ENCODE measurements at places on chromosomes 6 and 20. TPM values are rescaled to one million over a fixed set of nuclear protein-coding genes. Genes with fewer than 3 reads are reported as not detected.

DNA sequence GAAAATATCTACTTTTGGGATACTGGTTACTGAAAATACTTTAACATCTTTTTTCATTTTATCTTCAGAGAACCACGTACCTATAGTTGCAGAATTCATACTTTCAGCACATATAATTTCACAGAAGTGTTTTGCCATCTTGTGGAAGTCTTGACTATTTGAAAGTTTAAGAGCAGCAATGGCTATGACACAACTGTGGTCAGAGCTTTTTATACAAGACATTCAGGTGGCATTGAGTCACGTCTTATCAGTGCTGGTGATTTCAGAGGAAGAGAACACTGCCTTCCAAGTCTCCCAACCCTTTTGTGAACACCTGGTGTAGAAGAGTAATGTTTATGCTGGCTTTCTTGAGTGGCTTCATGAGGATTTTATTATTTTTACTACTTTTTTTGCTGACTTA, 171.6 kb downstream of the ARID1B start:
- H3K36me3 ChIP-seq, result no peaks in the 10 kb centered on the region
- H3K27me3 ChIP-seq, result no peaks in the 10 kb centered on the region
- H3K27ac ChIP-seq, result no peak overlapping the region

Gene FRK
- total RNA-seq, result 1.4 TPM

DNA sequence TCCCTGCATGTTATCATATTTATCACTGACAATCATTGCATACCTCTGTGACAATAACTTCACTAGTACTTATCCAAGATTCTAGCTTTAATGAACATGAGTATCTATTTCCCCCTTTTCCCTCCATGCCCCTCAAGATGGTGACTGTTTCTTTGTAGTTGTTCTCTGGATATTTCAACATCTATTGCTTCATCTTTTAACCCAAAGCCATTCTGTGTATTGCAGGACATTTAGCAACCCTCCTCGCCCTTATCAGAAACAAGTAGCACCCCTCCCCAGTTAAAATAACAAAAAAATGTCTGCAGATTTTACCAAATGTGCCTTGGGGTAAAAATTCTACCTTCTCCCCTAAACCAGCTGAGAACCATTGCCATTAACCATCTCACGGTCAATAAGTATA, 979.8 kb upstream of the MANEA start:
- H3K27ac ChIP-seq, result no peak overlapping the region
- no peaks in the 10 kb centered on the region for H3K36me3 ChIP-seq
- H3K4me1 ChIP-seq, result no peaks in the 10 kb centered on the region
- DNase-seq, result no peak
- H3K27me3 ChIP-seq, result no peaks in the 10 kb centered on the region
- H3K4me3 ChIP-seq, result no peak overlapping the region

DNA sequence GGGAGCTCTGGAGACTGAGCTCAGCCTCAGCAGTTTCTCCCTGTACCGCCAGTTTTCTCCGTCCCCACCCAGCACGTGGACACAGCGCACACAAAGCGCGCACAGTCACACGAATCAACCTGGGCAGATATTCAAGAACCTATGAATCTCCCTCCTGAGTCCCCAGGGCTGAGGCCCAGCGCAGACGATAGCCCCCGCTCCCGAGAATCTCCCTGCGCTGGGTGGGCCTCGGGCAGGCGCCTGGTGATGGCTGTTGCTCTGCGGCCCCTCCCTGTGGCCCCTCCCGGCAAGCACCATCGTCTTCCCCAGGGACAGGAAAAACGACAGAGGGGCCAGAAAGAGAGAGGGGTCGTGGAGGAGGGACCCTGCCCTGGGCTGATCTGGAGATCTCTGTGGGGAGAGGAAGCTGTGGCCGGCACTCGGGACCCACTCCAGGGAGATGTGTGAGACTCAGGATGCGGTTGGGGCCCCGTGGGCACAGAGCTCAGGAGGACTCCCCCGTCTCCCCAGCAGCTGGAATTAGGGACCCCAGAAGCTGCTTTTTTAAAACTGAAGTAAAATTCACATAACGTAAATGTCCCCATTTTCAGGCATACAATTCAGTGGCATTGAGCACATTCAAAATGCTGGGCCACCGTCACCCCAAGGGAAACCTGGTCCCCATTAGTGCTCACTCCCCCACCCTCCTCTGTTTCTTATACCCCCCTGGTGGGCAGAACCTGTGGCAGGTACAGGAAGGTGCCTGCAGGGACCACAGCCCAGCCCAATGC, 330.8 kb downstream of the TAF4 start:
- H3K36me3 ChIP-seq, result no peaks in the 10 kb centered on the region
- H3K4me3 ChIP-seq, result no peak overlapping the region
- H3K4me1 ChIP-seq, result no peaks in the 10 kb centered on the region
- no peaks in the 10 kb centered on the region for H3K27me3 ChIP-seq

- no peaks in the 10 kb centered on the region for H3K4me1 ChIP-seq
- no peak overlapping the region for H3K4me3 ChIP-seq
- H3K27me3 ChIP-seq, result no peaks in the 10 kb centered on the region
- H3K27ac ChIP-seq, result no peak overlapping the region
These were observed 415.0 kb downstream of the PHF3 start for GRCh38 chr6:64050590-64050989.

- H3K4me1 ChIP-seq, result no peaks in the 10 kb centered on the region
- H3K4me3 ChIP-seq, result no peak overlapping the region
- no peaks in the 10 kb centered on the region for H3K27me3 ChIP-seq
- no peaks in the 10 kb centered on the region for H3K36me3 ChIP-seq
These were observed 81.9 kb upstream of the CCN6 start for GRCh38 chr6:111971866-111972532.

- H3K4me1 ChIP-seq, result peaks cover 5% of the 10 kb centered on the region
- no peaks in the 10 kb centered on the region for H3K27me3 ChIP-seq
- no peak overlapping the region for H3K27ac ChIP-seq
- H3K36me3 ChIP-seq, result peaks cover 12% of the 10 kb centered on the region
These were observed 5.3 kb downstream of the MMUT start for GRCh38 chr6:49457771-49458170.

- peak overlapping the region; percentile 9 for H3K27ac ChIP-seq
- no peaks in the 10 kb centered on the region for H3K4me1 ChIP-seq
- H3K27me3 ChIP-seq, result no peaks in the 10 kb centered on the region
- H3K4me3 ChIP-seq, result no peak overlapping the region
- H3K36me3 ChIP-seq, result no peaks in the 10 kb centered on the region
These were observed 26.4 kb downstream of the GABRR1 start for GRCh38 chr6:89190741-89191140.

DNA sequence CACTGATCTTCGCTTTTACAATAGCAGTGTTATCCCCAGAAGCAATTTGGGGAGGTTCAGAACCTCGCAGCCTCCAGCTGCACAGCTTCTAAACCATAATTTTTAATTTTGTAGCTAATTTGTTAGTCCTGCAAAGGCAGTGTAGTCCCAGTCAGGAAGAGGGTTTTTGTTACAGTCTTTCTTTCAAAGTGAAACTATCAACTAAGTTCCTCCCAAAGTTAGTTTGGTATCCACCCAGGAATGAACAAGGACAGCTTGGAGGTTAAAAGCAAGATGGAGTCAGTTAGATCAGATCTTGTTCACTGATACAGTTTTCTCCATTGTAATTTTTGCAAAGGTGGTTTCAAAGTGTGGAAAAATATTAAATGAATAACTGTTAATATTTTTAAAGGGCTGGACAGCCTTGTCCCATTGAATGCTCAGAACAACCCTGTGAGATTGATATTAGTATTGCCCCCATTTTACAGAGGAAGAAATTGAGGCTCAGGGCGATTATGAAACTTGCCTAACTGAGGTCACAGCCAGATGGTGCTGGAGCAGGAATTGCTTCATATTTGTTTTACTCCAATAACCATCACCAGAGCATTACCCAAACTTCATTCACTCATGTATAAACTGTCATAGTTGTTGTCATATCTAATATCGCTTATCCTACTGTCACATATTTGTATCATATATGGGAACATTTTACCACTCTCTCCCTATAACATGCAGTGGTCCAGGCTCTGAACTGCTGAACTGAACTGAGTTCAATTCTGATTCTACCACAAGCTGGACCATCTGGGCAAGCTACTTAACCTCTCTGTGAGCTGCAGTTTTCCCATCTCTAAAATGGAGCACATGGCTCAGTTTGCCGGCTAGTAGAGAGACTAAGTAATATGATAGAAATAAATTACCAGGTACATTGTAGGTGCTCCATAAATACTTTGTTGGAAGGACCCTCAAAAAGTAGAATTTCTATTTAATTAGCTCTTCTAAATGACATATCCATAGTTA, 213.8 kb downstream of the BCAS1 start:
- no peaks in the 10 kb centered on the region for H3K36me3 ChIP-seq
- H3K27me3 ChIP-seq, result no peaks in the 10 kb centered on the region
- H3K27ac ChIP-seq, result no peak overlapping the region
- H3K4me3 ChIP-seq, result no peak overlapping the region
- no peaks in the 10 kb centered on the region for H3K4me1 ChIP-seq

DNA sequence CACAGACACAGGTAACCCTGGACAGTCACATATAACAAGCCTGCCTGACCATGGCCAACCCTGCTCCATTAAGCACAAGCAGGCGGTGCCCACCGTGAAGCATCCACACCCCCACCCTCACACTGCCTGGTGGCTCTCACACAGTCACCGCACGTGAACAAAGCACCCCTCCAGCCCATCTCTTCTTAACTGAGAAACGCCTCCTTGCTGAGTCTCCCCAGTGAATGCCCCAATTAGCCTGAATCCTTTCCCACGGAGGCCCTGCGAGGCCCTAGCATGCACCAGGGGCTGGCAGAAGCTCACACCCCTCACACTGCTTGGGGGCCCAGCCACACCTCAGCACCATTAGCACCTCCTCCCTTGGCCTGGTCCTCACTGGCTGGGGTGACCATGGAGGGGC, 72.3 kb downstream of the GRM4 start:
- no peak overlapping the region for H3K4me3 ChIP-seq
- no peak overlapping the region for H3K27ac ChIP-seq
- H3K36me3 ChIP-seq, result no peaks in the 10 kb centered on the region
- no peaks in the 10 kb centered on the region for H3K4me1 ChIP-seq

Gene ID4
- 38.5 TPM for total RNA-seq

Gene CST5
- total RNA-seq, result not detected

Gene KCNK16
- not detected for total RNA-seq

Gene MUCL3
- 0.25 TPM for total RNA-seq

DNA sequence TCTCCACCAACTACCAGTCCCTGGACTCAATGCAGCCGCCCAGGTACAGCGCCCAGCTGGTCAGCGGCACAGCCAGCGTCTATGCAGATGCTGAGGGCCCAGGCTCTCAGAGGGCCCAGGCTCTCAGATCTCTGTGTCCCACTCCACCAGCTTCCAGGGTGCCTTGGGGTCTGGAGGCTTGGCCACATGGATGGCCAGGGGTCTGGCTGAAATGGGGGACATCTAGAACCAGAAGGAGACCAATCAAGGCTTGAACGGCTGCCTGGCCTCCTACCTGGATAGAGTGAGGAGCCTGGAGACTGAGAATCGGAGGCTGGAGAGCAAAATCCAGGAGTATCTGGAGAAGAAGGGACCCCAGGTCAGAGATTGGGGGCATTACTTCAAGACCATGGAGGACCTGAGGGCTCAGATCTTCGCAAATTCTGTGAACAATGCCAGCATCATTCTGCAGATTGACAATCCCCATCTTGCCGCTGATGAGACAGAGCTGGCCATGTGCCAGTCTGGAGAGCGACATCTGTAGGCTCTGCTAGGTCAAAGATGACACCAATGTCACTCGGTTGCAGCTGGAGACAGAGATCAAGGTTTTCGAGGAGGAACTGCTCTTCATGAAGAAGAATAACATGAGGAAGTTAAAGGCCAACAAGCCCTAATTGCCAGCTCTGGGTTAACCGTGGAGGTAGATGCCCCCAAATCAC, 44.1 kb upstream of the GRM4 start:
- no peak overlapping the region for H3K4me3 ChIP-seq
- no peaks in the 10 kb centered on the region for H3K36me3 ChIP-seq
- no peaks in the 10 kb centered on the region for H3K4me1 ChIP-seq
- no peak overlapping the region for H3K27ac ChIP-seq
- no peaks in the 10 kb centered on the region for H3K27me3 ChIP-seq

- no peaks in the 10 kb centered on the region for H3K36me3 ChIP-seq
- no peaks in the 10 kb centered on the region for H3K4me1 ChIP-seq
- no peaks in the 10 kb centered on the region for H3K27me3 ChIP-seq
- H3K4me3 ChIP-seq, result no peak overlapping the region
These were observed 96.6 kb downstream of the TMEM242 start for GRCh38 chr6:157226761-157227160.

GRCh38 chr6:166109608-166110007, 58.0 kb downstream of the TBXT start:
- H3K36me3 ChIP-seq, result no peaks in the 10 kb centered on the region
- no peak overlapping the region for H3K4me3 ChIP-seq

DNA sequence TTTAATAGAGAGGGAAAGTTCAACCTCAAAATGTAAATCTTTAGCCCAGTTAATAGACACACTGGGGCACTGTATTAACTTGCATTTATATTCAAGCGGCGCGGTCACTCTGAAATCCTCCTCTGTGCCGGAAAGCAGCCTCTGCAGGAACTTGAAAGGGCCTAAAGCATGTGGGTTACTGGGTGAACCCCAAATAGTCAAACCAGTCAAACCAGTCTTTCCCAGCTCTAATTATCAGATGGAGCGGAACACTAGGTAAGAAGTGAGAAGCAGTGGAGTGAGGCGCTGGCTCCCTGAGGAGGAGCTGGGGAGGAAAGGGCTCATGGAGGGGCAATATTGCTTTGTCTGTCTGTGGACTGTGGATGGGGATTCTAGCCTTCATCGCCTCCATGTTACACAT, 531.3 kb downstream of the QKI start:
- H3K4me1 ChIP-seq, result peaks cover 13% of the 10 kb centered on the region
- DNase-seq, result no peak
- no peaks in the 10 kb centered on the region for H3K27me3 ChIP-seq
- H3K27ac ChIP-seq, result no peak overlapping the region
- H3K36me3 ChIP-seq, result no peaks in the 10 kb centered on the region
